ENCODE measurements at places on chromosomes 5 and 9.

- no peak for DNase-seq
These were observed 467.1 kb downstream of the ZNF608 start for GRCh38 chr5:124279146-124279876.

- no peak for DNase-seq
These were observed 54.1 kb downstream of the MAN2A1 start for GRCh38 chr5:109743770-109744212.

DNA sequence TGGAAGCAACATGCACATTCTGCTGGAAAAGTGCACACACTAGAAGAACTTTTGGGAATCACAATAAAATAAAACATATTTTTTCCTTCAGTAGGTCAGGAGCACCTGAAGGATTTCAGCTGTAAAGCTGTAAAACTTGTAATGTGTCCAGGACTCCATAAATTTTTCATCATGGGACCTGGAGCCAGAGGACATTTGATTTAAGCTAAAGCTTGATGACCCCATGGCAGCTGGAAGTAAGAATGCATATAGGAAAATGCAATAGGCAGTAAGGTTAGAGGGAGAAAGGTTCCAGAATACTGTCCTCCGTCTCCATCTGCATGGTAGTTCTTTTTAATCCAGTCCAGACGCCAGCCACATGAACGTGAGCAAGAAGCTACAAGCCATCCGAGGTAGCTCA lies 166.0 kb downstream of the ADAMTSL1 start:
- no peak for DNase-seq

GRCh38 chr9:127492616-127493015 lies 41.3 kb downstream of the LRSAM1 start:
- DNase-seq, result no peak

DNA sequence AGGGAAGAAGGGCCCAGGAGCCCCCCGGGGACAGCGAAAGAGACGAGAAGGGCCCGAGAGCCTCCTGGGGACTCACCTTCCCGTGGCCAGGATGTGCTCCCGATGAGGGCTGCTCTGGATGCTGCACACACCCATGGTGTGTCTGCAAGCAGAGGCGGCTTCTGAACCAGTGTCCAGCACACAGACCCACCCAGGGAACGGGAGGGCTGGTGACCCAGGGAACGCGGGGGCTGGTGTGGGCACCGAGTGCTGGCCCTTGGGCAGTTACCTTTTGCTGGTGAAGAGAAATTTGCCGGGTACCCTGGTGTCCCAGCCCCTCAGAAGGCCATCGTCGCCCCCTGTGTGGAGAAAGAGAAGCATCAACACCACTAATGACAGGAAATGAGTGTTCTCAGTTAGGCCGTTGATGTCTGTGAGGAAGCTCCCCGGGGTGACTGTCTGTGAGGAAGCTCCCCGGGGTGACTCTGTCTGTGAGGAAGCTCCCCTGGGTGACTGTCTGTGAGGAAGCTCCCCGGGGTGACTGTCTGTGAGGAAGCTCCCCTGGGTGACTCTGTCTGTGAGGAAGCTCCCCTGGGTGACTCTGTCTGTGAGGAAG lies 13.2 kb downstream of the MRPL41 start:
- no peak for DNase-seq

GRCh38 chr5:61969755-61970154 lies 336.3 kb upstream of the KIF2A start:
- DNase-seq, result no peak

GRCh38 chr9:6356904-6357303 lies 28.7 kb downstream of the TPD52L3 start:
- no peak for DNase-seq

DNA sequence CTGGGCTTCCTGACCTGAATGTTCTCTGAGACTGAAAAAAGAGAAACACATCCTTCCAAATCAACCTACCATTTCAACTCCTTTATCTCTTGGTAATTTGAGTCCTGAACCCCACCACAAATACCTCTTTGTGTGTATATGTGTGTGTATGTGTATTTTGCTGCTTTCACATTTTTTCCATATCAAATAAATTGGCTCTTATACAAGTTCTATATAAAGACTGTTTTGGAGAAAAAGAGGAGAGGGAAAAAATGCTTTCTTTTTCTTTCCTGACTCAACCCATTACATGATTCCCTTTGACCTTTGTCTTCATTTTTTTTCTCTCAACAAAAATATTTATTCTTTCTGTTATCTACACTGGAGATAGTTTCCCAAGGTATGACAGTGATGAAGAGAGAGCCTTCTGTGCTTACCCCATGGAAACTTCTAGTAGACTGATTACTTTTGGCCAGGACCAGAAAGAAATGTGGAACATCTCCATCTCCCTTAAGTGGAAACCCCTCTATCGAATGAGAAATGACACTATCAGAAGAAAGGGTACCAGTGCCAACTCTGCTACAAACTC lies 85.3 kb downstream of the PAPPA start:
- no peak for DNase-seq

GRCh38 chr5:111902436-111902835 lies 145.4 kb upstream of the NREP start:
- DNase-seq, result no peak

Measured in activated CD4-positive, alpha-beta T cell treated with anti-CD3 and anti-CD28 coated beads for 24 hours (primary cell).